CD8-positive, alpha-beta memory T cell (primary cell): ENCODE measurements at places on chromosomes 1 and 21. TPM values are rescaled to one million over a fixed set of nuclear protein-coding genes. Genes with fewer than 3 reads are reported as not detected.

SLFNL1 gene
- polyA plus RNA-seq = 0.44 TPM

LIPI gene
- polyA plus RNA-seq = not detected

ELF3 gene
- polyA plus RNA-seq = not detected

FCAMR gene
- not detected for polyA plus RNA-seq

IFT25 gene
- 59.9 TPM for polyA plus RNA-seq

COL11A1 gene
- polyA plus RNA-seq = not detected

ZNF648 gene
- polyA plus RNA-seq = not detected

RHD gene
- 0.46 TPM for polyA plus RNA-seq

KRTAP13-4 gene
- polyA plus RNA-seq = not detected

NCAM2 gene
- not detected for polyA plus RNA-seq

NUP210L gene
- polyA plus RNA-seq = 0.06 TPM
